ENCODE measurements at places on chromosomes 13 and 19.

DNA sequence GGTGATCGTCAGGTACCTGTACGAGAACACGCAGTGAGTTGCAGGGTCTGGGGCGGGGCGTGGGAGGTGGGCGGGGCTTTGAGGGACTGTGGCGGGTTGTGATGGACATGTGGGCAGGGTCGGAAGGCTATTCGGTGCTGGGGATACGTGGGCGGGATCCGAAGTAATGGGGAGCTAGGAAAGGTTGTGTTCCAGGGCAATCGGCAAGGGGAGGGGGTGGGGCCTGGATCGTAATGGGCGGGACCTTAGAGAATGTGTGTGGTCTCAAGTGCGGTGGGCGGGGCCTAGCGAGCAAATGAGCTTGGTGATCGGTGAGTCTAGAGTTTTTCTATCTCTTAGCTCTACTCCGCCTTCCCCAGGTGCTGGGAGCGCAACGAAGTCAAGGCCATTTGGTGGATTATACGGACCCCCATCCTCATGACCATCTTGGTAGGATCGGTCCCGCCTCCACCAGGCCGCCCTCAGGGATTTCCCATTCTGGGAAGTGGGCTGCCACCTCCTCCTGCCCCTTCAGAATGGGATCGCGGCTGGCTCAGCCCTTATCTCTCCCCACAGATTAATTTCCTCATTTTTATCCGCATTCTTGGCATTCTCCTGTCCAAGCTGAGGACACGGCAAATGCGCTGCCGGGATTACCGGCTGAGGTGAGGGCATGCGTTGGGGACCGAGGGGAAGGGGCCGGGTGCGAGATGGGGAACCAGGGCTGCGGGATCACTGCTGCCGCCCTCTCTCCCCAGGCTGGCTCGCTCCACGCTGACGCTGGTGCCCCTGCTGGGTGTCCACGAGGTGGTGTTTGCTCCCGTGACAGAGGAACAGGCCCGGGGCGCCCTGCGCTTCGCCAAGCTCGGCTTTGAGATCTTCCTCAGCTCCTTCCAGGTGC, 9.6 kb downstream of the GIPR start:
- peak; percentile 72 for DNase-seq

DNA sequence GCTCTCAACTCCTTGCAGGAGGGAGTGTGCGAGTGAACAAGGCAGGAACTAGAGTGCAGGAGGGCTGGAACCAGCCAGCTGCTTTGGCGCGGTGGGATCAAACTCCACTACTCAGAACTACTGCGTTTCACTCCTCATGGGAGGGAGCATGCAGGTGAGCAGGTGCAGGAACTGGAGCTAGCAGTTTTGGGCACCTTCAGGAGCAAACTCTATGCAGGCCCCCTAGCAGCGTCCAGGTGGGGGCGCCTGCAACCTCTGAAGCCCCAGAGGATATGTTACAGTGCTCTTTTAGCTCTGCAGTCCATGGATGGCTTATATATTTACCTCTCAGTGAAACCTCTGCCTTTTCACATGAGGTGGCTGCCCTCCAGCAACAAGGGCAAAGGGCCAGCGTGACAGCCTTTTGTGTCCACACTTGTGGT, 1303.4 kb downstream of the PCDH9 start:
- DNase-seq: no peak

DNA sequence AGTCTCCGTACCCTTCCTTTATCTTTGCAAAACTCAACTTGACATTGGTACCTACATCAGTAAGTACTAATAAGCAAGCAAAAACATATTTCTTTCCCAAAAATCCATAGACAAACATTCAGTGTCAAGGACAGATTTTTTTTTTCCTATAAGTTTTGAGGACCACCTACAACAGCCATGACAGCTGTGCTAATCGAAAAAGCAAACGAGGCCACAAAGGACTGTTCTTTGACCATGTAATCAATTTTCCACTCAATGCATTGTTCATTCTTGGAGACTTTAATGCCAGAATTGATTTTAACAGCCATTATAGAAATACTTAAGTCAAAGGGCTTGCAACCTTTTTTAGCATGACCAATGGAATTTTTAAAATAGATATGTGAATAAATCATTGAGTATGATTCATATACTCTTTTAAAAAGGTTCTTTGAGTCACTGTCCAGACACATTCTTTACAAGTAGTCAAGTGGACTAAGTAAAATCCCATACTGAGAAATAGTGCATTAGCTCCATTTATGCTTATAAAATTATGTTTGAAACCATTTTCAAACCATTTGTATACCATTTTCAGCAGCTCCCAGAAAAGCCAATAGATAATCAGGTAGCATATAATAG, 323.9 kb downstream of the MZT1 start:
- no peak for DNase-seq

DNA sequence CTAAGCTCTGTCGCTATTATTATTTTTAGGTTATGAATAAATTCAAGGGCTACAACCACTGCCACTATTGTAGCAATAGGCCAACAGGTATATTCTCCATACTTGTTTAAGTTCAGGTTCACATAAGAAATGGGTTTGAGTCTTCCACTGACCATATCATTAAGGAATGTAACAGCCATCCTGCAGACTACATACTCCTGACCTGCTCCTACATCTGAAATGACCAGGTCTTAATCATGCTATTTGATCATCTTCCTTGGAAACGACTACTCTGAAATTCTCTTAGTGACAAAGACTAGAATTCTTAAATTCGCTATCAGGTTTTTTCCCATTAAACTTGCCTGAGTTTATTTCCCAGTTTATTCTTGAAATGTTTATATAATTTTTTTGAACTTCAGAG, 66.8 kb downstream of the IPO5 start:
- DNase-seq: no peak

DNA sequence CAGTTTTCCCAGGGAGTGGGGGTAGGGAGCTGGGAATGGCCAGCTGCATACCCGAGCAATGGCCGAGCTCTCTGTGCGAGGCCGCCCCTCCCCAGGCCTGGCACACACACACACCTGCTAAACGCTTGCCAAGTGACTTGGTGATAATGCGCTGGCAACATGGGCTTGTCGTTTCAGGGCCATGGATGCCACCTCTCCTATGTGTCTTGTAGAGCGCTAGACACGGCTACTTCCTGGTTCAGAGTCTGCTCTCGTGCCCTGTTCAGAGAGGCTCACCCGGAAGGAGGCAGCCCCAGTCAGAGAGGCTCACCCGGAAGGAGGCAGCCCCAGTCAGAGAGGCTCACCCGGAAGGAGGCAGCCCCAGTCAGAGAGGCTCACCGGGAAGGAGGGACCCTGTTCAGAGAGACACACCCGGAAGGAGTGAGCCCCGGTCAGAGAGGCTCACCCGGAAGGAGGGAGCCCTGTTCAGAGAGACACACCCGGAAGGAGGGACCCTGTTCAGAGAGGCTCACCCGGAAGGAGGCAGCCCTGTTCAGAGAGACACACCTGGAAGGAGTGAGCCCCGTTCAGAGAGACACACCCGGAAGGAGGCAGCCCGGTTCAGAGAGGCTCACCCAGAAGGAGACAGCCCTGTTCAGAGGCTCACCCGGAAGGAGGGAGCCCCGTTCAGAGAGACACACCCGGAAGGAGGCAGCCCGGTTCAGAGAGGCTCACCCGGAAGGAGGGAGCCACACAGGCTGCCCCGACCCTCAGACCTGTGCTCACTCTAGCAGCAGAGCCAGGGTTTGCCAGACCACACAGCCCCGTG, 4.2 kb downstream of the ADPRHL1 start:
- DNase-seq: no peak

GRCh38 chr19:1089891-1090290, 5.3 kb downstream of the POLR2E start:
- no peak for DNase-seq

DNA sequence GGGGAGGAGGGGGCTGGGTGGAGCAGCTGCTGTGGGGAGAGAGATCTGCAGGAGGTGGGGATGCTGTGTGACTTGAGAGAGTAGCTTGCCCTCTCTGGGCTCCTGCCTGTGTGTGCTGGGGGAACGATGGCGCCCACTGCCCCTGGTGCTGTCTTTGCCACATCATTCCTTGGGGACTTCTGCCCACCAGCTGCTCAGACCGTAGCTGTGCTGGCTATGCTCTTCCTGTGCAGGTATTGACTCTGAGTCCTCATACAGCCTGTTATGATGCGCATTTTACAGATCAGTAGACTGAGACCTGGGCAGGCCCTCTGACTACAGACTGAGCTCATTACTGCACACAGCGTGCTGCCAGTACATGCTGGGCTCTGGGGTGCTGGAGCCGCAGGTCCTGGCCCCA, 51.1 kb downstream of the DNM2 start:
- no peak for DNase-seq

DNA sequence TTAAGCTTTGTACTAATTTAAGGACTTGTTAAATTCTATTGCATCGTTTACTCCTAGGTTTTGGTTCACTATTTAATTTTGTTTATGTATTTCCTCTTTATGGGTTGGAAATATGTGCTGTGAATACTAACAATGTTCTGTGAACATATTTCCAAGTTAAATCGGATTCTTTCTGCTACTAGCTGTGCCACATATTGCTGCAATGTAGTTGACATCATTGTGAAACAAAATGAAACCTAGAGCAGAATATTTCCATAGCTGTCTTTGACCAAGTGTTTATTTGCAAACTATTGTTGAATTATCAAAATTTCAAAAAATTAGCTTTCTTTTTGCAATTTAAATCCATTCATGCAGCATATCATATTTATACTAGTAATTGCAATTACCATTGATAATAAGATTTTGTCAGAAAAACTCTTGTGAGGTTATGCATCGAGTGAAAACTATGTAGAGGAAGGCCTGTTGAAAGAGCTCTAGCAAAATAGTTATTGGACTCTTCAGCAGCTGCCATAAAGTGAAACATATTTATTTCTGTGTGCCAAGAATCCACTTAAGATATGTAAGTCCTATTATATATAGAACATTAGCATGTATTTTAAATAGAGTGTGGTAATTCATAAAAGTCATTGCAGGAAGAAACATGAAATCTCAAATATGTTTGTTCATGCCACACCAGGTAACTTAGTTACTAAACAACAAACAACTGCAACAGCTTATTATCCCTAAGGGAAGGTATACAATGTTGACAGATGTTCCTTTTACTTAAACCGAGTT, 575.1 kb downstream of the SLITRK6 start:
- DNase-seq: no peak

DNA sequence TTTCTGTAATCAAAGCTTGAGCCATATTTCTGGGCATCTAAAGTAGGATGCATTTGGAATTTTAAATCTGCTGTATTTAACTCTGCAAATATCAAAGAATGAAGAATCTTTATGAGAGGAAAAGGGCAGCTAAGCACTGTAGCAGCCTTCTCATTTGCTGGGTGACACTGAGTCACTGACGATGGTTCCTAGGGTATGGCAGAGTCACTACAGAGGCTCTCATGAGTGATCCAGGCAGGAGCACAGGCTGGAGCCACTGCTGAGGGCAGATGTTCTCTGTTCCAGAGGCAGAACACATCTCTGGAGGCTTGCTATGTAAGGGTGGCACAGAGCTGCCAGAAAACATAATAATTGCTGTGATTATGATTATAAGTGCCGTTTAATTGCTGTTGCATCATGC, 340.7 kb upstream of the HTR2A start:
- no peak for DNase-seq

DNA sequence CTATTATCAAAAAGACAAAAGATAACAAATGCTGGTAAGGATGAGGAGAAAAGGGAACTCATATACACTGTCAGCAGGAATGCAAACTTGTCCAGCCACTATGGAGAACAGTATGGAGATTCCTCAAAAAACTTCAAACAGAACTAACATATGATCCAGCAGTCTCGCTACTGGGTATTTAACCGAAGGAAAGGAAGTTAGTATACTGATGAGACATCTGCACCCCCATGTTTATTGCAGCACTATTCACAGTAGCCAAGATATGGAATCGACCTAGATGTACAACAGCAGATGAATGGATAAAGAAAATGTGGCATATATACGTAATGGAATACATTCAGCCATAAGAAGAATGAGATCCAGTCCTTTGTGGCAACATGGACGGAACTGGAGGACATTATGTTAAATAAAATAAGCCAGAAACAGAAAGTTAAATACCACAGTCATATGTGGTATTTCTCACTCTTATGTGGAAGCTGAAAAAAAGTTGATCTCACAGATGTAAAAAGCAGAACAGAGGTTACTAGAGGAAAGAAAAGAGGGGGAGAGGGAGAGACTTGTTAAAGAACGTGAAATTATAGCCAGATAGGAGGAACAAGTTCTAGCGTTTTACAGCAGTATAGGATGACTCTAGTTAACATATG, 83.2 kb downstream of the RUBCNL start:
- no peak for DNase-seq

DNA sequence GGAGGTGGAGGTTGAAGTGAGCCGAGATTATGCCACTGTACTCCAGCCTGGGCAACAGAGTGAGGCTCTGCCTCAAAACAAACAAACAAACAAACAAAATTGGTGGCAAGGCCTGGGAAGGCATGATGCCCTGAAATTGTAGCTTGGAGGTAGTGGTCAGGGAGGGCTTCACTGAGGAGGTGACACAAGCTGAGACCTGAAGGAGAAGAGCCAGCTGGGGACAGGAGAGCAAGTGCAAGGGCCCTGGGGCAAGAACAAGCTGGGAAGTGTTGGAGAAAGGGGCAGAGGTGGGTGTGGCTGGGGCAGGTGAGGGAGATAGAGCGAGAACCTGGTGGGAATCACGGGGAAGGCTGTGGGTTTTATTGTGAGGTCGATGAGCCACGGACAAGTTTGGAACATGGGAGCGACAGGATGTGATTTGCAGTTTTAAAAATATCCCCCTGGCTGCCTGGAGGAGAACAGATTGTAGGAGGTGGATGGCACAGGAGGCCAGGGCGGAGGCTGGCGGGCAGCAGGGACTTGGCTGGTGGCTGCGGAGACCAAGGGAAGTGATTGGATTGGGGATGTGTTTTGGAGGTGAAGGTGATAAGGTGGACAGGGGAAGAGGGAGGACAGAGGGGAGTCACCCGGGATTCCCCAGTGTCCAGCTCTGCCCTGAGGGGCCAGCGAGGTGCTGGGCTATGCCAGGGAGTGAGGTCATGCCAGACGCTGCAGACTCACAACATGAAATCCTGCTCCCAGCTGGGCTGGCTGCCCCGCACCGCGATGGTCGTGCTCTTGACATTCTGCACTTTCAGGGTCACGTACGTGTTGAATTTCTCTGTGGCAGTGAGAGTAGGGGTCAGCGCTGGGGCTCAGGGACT, 14.0 kb downstream of the UNC13A start:
- no peak for DNase-seq

GRCh38 chr19:18899624-18900560, 3.9 kb upstream of the CERS1 start:
- no peak for DNase-seq

GRCh38 chr19:48396016-48396823, 2.8 kb downstream of the GRIN2D start:
- no peak for DNase-seq

GRCh38 chr13:28714651-28715050, 4.1 kb downstream of the SLC46A3 start:
- DNase-seq: no peak

- peak; percentile 39 for DNase-seq
Measured at GRCh38 chr13:93794197-93794885, 567.7 kb downstream of the GPC6 start.

DNA sequence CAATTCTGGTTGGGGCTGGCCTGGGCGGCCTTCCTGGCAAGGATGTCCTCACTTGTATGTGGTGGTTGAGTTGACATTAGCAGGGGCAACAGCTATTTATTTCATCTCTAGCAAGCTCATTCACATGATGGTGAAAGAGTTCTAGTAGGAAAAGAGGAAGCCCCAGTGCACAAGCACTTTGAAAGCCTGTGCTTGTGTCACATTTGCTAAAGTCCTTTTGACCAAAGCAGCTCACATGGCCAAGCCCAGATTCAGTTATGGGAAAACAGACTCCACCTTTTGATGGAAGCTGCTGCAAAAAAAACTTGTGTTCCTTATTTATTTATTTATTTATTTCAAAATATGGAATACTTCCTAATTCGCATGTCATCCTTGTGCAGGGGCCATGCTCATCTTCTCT, 17.2 kb downstream of the GTF2F2 start:
- DNase-seq: no peak
